Pulmonary artery endothelial cell (primary cell): ENCODE measurements at places on chromosomes 12 and 14.

DNA sequence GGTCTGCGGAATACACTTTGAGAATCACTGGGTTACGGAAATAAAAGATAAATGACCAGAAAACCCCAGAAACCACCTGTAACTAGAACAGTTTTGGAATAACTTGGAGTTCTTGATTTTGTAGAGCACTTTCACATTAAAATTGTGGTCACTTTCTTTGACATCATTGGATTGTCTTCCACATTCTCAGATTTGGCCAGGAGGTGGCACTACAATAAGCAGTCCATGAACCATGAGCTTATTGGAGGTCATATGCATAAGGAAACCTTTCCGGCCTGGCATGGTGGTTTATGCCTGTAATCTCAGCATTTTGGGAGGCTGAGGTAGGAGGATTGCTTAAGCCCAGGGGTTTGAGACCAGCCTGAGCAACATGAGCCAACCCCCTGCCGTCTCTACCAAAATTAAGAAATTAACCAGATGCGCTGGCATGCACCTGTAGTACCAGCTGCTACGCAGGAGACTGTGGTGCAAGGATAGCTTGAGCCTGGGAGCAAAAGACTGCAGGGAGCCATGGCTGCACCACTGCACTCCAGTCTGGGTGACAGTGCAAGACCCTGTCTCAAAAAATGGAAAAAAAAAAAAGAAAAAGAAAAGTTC is 107.7 kb upstream of the CAND1 start:
- DNase-seq, result peak; percentile 1

GRCh38 chr12:55657212-55657611 is 20.5 kb downstream of the OR10P1 start:
- DNase-seq, result no peak

DNA sequence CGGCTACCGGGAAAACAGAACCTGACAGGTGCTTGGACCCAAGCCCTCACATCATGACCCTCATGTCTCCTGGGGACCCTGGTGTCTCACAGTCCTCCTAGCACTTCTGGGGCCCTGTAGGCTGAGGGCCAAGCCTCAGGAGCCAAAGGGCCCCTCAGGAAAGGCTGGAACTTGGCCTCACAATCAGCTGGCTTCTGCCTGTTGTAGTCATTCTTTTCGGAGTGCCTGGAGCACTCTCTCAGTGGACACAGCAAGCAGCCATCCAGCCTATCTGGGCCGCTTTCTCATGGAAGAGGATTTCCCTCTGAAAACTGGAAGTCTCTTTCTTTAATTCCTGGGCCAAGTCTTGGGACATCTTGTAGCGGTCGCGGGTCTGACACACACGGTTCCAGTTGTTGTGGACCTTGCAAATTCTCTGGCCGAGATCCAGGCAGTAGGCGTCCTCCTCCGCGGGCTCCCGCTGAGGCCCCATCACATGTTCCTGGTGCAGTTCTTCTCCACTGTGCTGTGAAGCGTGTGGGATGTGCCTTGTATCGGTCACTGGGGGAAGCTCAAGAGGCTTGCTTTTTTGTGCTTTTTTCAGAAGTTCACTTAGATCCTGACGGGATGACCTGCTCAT is 169.3 kb downstream of the EMP1 start:
- no peak for DNase-seq

DNA sequence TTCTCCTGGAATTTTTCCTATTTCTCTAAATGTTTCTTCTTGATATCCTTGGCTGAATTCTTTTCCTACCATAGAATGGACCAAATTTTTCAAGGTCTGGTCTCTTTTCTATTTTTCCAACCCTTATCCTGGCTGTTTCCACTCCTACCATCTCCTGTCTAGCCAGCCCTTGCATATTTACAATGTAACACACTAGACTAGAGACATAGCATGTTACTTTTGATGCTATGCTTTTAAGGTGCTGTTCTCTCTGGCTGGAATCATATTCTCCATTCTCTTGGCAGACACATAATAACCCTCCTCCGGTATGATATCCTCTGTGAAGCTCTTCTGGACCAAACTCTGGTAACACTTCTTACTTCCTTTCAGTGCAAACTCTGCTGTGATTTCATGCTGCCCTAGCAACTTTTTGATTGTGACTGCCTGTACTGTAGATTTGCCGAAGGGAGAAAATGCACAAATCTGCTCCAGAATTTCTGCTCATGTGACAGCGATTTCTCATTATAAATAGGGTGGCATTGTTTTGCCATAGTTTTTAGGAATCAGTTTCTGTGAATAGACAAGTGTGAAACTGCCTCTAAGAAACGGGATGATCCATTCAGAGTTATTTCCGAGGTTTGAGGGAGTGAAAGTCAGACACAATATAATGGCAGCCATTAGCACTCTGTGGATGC is 284.4 kb downstream of the MDGA2 start:
- DNase-seq, result no peak

- no peak for DNase-seq
Observed at GRCh38 chr12:114685320-114685781, 1.4 kb upstream of the TBX3 start.

GRCh38 chr12:118429688-118430383 is 53.5 kb downstream of the SUDS3 start:
- DNase-seq, result no peak

DNA sequence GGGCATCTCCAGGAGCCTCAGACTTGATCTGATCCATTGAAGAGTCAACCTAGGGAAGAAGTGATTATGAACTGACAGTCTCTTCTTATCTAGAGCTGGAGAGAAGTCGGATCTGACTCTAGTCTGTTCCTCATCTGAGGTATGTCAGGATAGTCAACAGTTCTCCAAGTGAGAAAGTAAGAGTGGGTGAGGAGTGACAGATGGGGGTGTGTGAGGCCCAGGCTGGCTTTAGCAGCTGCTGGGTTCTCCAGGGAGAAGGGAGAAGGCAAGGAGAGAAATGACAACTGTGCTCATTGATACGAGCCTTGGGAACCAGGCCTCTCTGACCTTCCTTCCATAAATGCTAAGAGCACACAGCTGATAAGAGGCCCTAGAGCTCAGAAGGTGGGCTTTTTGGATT is 53.3 kb downstream of the IRAK3 start:
- DNase-seq, result no peak

DNA sequence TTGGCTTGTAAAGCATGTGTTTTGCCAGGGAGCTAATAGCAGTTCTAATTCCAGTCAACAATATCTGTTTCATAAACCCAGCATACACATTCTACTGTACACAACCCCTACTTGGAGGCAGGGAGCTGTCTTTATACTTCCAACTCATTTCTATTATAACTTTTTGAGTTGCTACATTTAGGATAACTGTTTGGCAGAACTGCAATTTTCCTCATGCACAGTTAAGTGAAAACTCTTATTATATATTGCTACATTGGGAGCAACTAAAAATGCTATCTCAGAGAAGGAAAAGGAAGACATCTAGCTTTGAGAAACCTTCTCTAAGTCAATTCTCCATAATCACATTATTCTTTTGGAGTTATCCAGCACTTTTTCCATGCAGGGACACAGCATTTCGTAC is 480.2 kb downstream of the RPS29 start:
- DNase-seq, result no peak

- no peak for DNase-seq
Observed at GRCh38 chr14:41350476-41350875, 256.2 kb upstream of the LRFN5 start.

DNA sequence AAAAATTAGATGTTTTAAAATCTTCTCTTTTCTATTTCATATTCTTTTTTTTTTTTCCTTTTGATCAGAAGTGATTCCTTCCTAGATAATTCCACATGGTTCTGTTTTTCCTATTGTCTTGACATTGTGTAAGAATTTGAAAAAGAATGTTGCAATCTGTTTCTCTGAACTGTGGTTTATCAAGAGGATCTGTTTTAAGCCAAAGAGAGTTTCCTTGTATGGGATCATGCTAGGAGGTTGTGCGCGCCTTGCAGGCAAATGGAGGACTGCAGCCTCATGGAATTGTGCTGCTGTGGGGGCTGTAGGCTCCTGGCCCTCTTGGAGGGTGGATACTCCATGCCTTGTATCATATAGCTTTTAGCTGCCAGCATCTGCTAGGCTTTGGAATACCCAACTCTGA is 43.3 kb upstream of the MBIP start:
- no peak for DNase-seq

GRCh38 chr12:49621651-49622500 is 1.5 kb upstream of the PRPF40B start:
- no peak for DNase-seq

GRCh38 chr12:26152507-26153102 is 27.8 kb upstream of the BHLHE41 start:
- DNase-seq, result no peak

- no peak for DNase-seq
Observed at GRCh38 chr14:101174522-101174838, 271.0 kb upstream of the RTL1 start.

GRCh38 chr12:91225316-91225715 is 42.7 kb upstream of the DCN start:
- no peak for DNase-seq

- DNase-seq, result no peak
Observed at GRCh38 chr14:50677527-50678063, 9.5 kb upstream of the SAV1 start.

DNA sequence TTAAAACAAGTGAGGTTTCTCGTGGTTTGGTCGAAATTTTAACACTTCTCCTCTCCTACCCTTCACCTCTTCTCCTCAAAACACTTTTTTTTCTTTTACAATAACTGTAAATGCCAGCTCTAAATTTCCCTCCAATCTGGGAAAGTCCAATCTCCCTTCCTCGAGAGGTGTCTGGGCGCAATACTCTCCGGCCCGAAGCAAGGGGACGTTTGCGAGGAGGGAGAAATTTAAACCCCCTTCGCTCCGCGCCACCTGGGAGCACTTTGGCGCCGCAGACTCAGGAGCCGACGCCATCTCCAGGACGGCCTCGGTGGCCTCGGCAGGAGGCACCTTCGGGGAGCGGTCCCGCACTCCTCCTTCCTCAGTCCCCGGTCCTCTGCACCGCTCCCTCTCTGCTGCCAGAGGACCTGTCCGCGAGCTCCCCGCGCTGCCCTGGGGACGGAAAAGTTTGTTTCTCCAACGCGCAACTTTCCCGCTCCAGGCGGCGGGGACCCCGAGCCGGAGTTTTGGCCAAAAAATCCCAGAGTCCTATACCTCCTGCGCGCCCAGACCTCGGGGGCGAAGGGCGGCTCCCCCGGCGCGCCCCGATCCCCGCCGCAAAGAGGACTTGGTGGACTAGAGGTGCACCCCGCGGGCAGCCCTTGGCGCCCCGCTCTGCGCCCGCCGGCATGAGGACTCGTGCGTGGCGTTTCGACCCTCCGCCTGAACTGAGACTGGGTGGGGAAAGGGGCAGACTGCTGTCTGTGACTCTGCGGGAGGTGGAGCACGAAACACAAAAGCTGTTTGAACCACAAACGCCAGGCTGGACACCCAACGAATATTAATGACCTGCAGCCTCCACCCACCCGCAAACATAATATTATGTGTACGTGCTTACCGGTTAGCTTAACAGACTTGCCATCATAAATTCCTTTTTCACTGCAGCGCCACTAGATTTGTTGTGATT is 95.2 kb upstream of the HMGA2 start:
- no peak for DNase-seq

GRCh38 chr14:42980419-42980818 is 1373.7 kb downstream of the LRFN5 start:
- DNase-seq, result no peak

DNA sequence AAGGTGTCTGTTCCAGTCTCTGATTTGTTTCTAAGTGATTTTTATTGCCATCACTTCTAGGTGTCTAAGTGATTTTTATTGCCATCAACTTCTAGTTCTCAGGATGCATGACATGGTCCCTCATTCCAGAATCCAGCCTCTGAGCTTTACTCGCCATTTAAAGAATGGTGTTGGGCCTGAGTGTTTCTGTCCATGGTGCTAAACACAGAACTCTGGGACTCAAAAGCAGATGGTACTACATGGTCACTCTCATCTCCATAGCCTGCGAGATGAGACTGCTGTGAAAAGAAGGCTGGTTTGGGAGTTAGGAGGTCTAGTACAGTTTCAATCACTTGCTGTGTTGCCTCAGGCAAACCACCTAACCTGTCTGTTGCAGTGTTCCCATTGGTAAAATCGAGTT is 276.6 kb downstream of the NRXN3 start:
- no peak for DNase-seq

DNA sequence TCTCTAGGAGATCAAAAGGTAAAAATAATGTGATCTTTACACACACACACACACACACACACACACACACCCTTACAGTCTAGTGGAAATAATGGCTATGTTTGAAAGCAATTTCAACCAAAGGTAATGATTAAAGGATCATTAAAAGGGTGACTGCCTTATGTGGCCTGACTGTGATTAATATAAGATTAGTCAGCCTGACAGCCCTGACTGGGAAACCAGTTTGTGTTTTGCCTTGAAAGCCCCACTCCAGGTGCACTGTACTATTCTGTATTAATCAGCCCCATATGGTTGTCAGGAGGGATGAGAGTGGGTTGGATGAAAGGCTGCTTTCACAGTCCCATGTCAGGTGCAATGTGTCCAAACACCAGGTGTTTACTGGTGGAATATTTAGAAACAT is 10.5 kb downstream of the RASSF9 start:
- no peak for DNase-seq

DNA sequence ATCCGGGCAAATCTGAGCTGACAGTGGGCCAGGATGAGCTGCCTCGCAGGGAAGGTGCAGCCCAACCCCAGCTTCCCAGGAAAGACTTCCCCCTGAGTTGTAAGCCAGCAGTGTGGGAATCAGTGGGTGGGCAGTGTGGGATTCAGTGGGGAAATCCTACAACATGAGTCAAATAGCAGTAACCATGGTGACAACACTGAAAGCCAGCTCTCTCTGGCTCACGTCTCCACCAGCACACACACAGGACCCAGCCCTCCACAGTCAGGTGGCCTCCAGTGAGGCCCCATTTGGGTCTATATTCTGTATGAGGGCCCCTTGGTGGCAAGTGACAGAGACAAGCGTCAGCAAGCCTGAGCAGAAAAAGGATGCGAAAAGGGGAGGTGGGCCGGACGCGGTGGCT is 6.0 kb upstream of the LGALS3 start:
- DNase-seq, result no peak

DNA sequence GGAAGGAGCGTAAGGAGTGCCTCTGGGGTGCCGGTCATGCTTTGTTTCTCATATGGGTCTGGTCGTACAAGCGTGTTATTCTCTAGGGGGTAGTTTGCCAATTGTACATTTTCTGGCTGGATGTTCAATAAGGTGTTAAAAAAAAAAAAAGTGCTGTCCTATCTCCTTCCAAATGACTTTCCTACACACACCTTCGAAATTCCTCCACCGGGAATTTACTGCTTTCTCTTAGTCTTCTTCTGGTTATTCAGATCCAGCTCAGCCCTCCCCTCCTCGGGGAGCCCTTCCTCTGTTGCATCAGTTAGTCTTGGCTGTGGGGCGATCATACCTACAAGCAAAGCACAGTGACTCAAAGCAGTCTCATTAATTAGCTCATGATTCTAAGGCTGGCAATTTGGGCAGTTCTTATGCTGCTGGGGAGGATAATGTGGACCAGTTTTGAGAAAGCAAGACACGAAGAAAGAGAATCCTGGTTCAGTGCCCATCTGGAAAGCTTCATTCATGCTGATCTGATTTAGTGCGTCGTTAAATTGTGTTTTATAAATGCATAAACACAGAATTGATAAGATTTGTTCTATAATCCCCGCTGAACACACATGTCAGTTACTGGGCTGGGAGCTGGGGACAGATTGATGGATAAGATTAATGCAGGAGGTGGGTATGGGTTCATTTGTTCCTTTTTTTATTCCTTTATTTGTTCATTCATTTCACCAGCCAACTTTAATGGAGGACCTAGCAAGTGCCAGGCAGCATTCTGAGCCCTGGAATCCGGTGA is 9.2 kb upstream of the CLMN start:
- no peak for DNase-seq
